DMS79 (cell line): ENCODE measurements at places on chromosomes 5 and 9.

GRCh38 chr5:24904981-24905517 is 260.3 kb upstream of the CDH10 start:
- DNase-seq: no peak

DNA sequence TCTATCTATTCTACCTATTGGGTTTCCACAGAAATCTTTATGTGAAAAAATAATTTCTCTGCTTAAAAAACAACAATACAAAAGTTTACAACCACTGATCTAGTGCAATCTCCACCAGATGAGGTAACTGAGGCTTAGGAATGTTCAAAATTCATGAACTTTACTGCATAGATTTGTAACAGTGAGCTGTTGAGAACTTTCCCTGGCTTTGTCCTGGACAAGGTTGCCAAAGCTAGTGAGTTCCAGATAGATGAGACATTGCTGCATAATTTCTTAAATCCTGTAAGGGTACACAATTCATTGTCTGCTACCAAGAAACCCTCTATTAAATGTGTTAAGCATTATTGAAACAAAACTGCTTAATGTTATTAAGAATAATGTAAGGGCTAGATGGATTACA is 102.7 kb downstream of the OSMR start:
- DNase-seq: no peak

- DNase-seq: no peak
Observed at GRCh38 chr9:100595391-100596199, 17.7 kb downstream of the CAVIN4 start.

- no peak for DNase-seq
Observed at GRCh38 chr5:137069358-137069757, 429.8 kb downstream of the SPOCK1 start.

DNA sequence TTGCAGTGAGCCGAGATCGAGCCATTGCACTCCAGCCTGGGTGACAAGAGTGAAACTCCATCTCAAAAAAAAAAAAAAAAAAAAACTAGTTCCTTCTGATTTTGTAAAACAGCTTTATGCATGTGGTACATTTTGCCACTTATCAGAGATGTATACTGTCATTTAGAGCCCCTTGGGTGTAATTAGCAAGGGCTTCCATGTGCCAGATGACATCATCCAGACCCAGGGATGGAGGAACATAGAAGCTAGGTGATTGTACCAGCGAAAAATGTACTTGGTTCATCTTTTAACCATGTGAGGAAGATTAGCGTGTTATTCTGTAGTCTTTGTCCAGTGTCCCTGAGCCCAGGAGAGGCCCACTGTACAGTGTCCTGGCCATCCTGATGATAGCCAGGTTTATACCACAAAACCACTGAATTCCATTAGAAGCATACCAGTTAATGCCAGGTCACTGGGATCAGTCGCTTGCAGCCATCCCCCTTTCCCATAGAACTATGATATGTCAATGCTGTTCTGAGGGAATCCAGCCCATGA is 239.3 kb upstream of the SGCD start:
- DNase-seq: no peak

GRCh38 chr5:31476738-31477141 is 55.2 kb downstream of the DROSHA start:
- DNase-seq: no peak

DNA sequence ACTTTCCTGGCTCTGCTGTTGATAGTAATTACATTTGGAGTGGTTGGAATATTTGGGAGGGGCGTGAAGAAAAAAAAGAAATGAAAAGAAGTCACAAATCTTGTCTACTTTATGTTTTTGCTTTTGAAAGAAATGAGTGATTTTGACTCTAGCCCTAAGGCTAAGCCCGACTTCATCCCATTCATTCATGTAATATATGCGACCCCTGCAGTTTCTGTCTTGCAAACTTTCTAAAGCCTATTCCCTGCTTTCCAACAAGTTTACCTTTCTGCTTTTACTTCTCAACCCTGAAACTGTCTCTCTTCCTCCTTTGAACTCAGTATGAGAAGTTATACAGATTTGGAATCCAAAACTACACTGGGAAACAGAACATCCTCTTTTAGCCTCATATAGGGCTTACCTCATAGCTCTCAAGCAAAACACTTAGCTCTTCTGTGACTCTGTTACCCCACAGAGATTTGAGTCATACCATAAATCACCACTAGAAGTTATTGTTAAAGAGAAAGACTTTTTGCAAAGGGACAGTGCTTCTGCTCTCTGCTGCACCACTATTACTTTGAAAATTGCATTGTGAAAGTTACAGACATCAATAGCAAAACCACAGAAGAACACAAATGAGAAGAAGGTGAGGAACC is 1.6 kb downstream of the CFAP95 start:
- DNase-seq: no peak

DNA sequence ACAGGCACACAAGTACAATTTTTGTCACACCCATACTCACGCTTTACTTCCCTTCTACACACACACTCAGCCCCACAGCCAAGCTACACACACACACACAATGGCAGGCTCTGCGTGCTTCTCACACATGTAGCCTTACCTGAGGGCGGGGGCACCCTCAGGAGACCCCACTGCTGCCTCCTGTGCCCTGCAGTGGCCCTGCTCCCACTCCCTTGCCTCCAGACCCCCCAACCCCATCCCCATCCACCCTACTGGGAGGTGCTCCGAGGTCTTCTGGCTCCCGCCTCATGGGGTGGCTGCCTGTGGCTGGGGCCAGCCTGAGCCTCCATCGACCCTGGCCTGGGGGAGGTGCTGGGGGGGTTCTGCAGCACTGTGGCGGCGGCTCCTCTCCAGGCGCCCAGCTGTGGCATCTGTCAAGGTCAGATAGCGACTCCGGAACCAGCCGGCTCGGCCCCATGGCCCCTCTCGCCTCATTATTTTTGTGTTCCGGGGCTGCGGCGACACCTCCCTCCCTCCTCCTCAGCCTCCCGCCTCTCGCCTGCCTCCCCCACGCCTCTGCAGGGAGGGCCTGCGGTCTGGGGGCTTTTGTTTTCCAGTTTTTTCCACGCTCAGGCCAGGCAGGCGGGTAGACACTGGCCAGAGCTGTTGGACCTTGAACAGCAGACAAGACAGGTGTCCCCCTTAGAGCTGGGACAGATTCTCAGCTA is 21.7 kb downstream of the CXXC5 start:
- DNase-seq: no peak
